ENCODE measurements at places on chromosomes 5 and 9.
A peak's percentile ranks its signal among the peaks of the same experiment; 100 is the strongest.

DNA sequence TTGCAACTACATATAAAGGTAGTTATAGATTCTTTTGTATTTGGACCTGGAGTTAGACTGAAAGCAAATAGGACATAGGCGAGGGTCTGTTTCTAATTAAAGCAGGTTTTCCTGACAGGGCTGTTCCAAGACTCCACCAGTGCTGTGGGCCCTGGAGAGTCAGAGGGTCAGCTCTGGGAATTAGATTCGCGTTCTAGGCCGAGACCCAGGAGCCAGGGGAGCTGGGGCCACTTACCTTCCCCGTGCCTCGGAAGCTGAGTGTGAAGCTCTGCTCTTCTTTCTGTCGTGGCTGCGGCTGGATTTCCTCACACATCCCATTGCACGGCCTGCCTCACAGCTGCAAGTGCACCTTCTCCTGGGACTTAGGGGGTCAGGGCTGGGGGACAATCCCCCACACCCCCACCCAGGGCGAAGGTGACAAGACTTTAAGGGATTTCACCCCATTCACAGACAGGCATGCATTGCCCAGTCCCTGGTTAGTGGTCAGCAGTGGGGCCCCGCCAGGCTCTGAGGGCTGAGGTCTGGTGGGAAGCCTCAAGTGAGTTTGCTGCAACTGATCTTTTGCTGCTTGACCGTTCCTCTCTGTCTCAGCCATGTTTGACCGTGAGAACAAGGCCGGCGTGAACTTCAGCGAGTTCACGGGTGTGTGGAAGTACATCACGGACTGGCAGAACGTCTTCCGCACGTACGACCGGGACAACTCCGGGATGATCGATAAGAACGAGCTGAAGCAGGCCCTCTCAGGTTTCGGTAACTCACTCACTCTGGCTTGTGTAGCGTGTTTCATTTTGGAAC, 15.3 kb upstream of the AHRR start:
- DNase-seq, result no peak

- no peak for DNase-seq
Observed at GRCh38 chr9:35619800-35620158, 1.6 kb upstream of the CD72 start.

DNA sequence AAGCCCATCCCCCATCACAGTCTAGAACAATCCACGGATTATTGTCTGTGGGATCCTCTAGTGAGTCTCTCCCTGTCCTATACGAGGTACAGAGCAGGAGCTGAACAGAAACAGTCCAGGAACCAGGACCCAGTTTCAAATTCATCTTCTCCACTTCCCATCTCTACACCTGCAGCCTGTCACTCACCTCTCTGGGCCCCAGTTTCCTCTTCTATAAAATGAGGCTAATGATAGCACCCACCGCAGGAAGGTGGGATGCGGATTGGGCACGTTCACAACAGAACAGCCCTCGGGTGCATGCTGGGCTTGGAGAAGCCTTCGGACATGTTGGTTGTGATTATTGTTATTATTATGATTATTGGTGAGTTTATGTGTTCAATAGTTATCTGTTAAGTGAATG, 78.5 kb downstream of the ANKRD33B start:
- DNase-seq, result no peak

DNA sequence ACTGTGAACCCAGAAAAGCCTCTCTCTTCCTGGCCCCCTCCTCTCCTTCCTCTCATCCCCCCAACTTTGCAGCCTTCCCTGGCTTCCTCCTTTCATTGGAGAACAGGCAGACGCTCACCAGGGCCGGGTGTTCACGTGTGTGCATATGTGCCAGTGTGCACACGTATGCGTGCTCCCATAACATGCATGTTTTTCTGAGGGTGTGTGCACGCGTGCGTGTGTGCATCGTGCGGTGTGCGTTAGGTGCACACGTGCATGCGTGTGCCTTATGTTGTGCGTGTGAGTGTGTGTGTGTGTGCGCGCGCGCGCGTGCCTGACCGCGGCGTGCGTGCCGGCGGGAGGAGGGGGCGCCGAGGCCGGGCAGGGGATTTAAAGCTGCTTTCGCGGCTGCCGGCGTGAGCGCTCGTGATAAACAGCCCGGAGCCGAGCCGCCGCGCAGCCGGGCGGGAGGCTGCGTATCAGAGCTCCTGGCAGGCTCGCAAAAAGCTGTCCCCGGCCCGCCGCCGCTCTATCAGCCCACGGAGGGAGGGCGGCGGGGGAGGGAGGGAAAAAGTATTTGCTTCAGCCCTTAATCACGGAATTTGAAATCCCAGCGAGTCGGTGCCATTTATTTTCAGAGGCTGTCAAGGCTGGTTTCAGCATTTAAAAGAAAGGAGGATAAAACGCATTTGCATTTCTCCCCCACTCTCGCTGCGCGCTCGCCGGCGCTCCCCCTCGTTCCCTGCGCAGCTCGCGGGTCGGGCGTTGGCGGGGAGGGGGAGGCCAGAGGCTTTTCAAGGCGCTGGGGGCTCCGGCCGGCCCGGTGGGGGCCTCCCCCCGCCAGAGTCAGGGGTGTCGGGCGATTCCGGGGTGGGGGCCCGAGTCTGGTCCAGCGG, 183.9 kb downstream of the C9orf50 start:
- DNase-seq, result peak; percentile 73

DNA sequence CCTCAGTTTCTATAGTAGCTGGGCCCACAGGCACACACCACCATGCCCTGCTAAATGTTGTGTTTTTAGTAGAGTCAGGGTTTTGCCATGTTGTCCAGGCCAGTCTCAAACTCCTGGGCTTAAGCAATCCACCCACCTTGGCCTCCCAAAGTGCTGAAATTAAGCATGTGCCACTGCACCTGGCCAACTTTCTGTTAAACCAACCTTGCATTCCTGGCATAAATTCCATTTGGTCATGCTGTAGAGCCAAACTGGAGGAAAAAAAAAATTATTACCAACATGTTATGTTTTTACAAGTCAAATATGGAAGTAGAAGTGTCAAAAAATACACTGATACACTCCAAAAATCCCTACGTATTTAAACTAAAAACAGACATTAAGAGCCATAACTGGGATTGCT, 54.1 kb downstream of the ERMP1 start:
- no peak for DNase-seq

- peak; percentile 45 for DNase-seq
Observed at GRCh38 chr5:9361835-9362234, 184.0 kb downstream of the SEMA5A start.

DNA sequence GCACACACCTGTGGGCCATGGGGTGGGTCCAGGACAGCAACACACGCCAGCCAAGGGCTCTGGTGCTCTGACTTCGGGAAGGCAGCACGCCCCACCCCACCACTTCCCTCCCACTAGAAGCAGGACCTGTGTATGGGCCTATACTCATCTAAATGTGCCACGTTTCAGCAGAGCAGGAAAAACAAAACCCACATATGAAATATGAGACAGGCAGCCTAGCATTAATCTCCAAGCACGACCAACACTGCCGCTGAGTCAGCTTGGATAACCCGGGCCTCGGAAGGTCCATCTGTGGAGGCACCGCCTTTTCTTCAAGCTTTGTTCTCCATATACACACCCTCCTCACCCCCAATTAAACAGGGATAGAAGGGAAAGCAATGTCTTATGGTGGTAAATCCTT, 203.1 kb downstream of the ROR2 start:
- DNase-seq, result no peak

GRCh38 chr9:137226338-137227053, 806 bp upstream of the RNF224 start:
- DNase-seq, result no peak

DNA sequence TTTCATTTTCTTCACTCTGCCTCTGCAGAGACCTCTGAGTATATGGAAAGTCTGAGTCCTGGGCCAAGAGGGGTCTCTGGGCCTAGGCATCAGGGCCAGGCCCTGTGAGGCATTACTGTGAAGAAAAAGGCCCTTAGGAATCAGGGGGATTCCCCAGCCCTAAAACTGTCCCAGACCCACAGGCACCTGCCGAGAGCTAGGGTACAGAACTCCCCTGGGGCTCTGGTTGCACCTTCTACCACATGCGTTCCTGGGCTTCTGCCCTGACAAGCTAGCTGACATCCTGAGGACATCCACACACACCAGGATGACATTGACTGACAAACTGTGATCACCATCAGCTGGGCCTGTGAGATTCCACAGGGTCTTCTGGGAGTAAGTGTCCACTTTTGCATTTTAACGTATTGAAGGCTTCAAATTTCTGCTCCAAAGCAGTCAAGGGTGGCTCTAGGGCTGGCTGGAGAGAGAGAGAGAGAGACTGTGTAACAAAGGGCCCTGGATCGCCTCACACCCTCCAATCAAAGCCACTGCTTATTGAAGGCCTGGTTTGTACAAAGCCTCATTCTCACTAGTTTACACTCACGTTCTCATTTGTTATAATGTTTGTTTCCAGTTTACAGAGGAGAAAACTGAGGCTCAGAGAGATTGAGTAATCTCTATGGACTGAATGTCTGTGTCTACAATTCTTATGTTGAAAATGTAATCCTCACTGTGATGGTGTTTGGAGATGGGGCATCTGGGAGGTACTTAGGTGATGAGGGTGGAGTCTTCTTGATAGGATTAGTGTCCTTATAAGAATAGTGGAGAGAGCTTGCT, 45.1 kb downstream of the TGFBI start:
- DNase-seq, result no peak

Measured in CD4-positive, alpha-beta T cell treated with Interleukin-17A for 4 hours (primary cell).